ENCODE measurements at places on chromosomes 16 and 17.

DNA sequence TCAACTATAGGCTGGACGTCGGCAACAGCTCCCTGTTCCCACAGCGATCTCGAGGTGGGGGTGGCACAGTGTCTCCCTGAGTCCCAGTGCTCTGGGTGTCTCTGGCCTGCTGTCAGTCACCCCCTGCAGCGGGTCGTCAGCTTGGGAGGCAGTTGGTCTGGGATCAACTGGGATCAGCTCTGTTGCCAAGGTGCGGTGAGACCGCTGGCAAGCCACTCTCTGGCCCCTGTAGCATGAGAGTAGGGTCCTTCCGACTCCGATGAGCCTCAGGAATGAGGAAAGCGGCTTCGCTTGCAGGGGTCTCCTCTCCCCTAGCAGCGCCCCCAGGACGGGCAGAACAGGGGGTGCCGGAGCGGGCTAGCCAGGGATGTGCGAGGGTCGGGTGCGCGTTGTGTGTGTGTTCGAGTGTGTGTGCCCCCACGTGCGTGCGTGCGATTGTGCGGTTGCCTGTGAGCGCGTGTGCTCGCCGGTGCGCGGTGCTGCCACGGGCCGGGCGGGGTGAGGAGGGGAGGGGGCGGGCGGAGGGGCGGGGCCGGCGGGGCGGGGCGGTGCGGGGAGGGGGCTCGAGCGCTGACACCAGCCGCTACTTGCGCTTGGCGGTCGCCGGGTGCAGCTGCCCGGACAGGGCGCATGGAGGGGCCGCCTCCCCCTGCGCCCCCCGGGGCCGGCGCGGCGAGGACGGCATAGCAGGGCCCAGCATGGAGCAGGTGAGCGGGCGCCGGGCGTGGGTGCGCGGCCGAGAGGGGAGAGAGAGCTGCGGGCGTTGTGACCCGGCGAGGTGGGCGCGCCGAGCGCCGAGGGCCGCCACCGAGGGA lies 9.4 kb upstream of the ARHGAP23 start:
- H3K27ac ChIP-seq: no peak overlapping the region
- no peak for DNase-seq
- H3K27me3 ChIP-seq: no peaks in the 10 kb centered on the region

DNA sequence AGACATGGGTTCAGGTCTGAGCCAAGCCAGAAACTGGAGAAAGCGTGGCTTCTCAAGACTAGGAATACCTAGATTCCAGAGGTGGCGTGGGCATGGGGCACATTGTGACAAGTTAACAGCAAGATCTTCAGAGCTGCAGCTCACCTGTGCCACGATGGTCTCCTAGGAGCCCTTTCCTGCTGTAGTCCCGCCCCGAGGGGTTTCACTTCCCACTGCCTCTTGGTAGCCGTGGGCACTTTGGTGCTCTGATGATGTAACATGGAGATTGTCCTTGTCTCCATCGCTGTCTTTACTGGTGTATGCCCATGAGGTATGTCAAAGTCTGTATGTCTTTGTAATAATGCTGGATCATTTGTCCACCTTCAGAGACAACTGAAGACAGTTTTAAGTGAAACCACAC lies 89.7 kb downstream of the WWOX start:
- no peaks in the 10 kb centered on the region for H3K4me1 ChIP-seq
- H3K27me3 ChIP-seq: no peaks in the 10 kb centered on the region
- DNase-seq: no peak
- no peak overlapping the region for H3K27ac ChIP-seq
- no peaks in the 10 kb centered on the region for H3K36me3 ChIP-seq

DNA sequence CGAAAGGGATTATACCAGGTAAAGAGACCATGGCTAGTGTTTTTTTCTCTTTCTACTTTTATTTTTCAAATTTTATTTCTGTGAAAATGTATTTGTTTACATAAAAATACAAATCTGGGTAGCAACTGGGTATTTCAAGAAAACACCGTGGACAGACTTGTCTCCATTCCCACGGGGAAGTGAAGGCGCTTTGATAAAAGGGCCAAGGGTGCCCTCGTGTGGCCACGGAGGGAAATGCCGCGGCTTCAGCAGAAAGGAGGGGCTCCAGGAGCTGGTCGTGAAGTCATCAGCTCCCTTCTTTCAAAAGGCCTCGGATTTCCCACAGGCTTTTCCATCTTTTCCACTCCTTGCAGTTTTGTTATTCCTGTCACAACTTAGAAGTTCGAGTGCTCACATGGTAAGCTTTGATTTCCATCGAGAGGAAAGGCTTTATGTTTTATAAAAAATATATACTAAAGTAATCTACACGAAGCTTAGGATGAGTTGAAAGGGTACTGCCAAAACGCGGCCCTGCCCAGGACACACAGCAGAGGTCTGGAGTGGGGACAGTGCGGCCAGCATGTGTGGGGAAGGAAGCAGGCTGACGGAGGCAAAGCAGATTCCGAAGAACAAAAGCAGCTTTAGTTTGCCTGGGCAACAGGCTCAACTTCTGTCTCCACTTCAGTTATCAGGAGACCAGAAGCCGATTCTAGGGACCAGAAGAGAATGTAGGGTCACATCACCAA lies 15.3 kb upstream of the MNT start:
- H3K27me3 ChIP-seq: no peaks in the 10 kb centered on the region
- peaks cover 4% of the 10 kb centered on the region for H3K36me3 ChIP-seq
- H3K4me1 ChIP-seq: no peaks in the 10 kb centered on the region
- DNase-seq: peak; percentile 85

DNA sequence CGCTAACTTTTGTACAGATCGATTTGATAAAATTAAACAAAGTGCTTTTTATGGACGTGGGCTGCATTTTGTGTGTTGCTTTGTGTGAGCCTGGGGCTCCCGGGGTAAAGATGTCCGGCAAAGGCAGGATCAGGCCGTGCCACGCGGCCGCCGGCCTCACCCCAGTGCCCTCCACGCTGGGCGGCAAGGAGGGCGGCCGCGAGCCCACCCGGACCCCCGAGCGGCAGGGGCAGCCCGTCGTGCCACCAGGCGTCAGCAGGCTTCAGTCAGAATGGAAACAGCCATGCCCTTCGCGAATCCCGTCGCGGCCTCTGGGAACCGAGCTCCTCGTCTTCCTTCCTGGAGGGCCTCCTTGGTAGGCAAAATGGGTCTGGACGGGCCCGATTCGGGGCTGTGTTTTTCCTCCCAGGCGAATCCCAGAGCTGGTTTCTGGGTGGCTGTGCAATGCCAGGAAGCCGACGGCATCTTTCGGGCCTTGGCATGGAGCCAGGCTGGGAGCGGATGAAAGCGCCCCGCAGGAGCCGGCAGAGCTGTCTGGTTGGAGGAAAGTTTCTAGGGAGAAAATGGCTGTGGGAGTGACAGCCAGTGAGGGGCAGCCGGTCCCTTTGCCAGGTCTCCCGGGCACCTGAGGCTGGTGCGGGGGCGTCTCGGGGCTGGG lies 5.5 kb downstream of the SOX8 start:
- no peak overlapping the region for H3K27ac ChIP-seq
- no peak overlapping the region for H3K4me3 ChIP-seq
- DNase-seq: no peak
- H3K27me3 ChIP-seq: peaks cover 10% of the 10 kb centered on the region
- no peaks in the 10 kb centered on the region for H3K4me1 ChIP-seq
